ENCODE measurements at places on chromosomes 2 and 18.

DNA sequence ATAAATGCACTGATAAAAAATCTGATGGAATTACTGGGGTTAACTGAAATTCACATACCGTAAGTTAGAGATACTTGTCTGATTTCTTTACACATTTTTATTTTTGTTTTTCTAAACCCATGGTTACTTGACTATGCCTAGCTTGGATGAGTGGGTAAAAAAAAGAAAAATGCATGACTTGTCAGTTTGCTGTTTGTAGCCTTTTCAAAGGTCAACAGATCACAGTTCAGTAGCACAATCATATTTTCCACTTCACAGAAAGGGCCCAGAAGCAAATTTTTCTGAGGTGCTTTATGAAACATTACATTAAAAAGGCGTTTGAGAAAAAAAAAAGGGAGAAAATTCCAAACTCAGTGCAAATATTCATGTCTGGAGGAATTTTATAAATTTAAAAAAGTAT lies 16.4 kb downstream of the SLC16A14 start:
- no peak for DNase-seq

- no peak for DNase-seq
Observed at GRCh38 chr2:29579495-29580169, 341.8 kb downstream of the ALK start.

- DNase-seq: no peak
Observed at GRCh38 chr2:31236433-31237205, 2.7 kb downstream of the EHD3 start.

GRCh38 chr2:61647044-61647443 lies 108.9 kb upstream of the XPO1 start:
- no peak for DNase-seq

DNA sequence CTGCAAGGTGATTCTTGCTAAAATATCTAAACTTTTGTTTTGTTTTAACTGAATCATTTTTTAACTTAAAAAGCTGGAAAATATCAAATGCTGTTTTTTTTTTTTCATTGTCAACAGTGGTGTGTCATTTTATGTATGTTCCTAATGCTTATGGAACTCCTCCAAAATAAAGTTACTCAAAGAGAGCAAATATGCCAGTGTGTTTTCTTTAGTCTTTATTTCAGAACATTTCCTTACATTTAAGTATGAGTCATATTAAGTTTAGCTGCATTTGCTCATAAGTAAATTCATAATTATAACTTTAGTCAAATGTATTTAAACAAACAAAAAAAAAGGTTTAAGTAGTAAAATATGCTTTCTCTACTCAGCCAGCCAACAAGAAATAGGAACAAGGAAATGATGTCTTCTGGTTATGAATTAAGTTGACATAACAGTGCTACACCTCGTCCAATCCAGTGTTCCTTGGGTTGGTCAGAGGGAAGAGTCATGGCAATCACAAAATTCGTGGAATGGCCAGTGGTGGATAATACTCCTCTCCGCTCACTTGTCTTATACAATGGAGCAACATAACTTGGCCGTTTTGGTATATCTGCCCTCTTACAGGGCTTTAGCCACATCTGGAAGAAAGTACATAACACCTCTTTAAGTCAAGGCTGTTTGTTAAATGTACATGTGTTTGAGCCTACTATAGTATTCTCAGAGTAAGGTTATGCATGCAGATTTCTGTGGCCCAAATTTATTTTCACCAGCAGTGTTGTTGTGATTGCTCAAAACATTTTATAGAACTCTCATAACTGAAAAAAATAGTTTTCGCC lies 80.7 kb downstream of the SLC39A10 start:
- no peak for DNase-seq

DNA sequence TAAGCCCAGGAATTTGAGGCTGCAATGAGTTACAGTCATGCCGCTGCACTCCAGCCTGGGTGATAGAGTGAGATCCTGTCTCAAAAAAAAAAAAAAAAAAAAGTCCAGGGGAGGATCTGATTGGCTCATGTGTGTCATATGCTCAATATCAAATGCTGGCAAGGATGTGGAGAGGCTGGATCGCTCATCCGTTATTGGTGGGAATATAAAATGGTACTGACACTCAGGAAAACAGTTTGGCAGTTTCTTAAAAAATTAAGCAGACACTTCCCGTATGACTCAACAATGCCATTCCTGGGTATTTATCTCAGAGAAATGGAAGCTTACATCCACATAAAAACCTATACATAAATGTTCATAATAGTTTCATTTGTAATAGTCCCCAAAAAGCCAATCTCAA lies 68.9 kb downstream of the MEX3C start:
- no peak for DNase-seq

GRCh38 chr18:51614033-51614432 lies 416.6 kb upstream of the MEX3C start:
- no peak for DNase-seq

GRCh38 chr2:199875400-199875799 lies 24.4 kb upstream of the FTCDNL1 start:
- DNase-seq: no peak
